Stimulated activated CD8-positive, alpha-beta memory T cell treated with anti-CD3 and anti-CD28 coated beads, Interleukin-12 subunit alpha, Interleukin-12 subunit beta, amount 100 ng/mL, for 4 hours (primary cell): ENCODE measurements at places on chromosomes 2 and 18.

DNA sequence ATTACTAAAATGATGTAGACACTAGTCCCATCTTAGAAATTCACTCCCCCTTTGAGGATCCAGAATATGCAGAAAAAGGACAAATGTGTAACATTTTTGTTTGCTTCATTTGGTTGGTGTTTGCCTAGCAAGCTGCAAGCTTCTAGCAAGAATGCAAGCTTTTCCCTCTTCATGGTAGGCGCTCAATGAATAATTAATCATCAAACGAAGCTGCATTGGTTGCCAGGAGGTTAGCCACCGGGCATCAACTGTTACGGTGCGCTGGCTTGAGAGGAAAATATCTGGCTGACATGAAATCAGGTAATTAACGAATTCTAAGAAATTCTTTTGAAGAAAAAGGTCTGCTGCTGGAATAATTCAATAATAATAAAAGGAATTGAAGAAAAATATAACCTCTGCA, 341.0 kb upstream of the KYNU start:
- no peak for DNase-seq

- DNase-seq, result no peak
Measured at GRCh38 chr2:43317680-43318079, 91.3 kb upstream of the ZFP36L2 start.

DNA sequence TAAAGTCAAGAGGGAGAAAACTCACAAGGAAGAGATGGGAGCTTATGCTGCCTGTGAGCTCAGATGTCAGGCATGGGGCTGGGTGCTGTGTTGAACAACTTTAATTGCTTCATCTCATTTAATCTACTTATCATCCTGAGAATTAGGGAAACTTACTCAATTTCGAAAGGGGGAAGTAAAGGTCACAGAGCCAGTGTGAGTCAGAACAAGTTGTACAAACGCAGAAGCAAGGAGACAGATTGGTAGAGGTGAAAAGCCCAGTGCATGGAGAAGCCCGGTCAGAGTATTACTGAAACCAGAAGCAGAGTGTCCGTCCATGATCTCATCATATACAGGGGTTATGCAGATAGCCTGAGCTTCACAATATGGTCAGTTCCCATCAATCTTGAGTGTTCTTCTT, 281.1 kb upstream of the POU3F3 start:
- no peak for DNase-seq

DNA sequence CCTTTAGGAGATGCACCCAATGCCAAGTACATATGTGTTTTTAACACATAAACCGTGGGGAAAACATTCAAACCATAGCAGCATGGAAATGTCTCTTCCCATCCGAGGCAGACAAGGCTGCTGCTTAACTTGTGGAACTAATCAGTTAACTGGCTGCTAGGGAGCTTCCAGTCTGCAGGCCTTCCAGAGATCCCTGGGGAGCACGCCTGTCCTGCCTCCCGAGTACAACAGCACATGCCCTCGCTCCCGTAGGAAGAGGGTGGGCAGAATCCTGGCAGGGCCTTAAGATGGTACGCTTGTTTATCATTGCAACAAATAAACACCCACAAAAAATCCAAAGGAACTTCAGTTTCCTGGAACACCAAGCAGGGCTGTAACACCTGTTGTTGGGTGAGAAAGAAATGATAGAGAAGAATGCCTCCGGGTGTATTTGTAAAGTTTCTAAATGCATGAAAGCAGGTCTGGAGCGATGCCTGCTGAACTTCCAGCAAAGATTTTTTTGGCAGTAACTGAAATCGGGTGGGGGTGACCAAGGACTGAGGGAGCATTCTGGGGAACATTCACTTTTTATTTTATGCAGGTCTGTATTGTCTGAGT, 56.2 kb downstream of the EDAR start:
- no peak for DNase-seq

GRCh38 chr2:130183512-130184373, 1.7 kb downstream of the MZT2B start:
- no peak for DNase-seq

- DNase-seq, result no peak
Measured at GRCh38 chr2:208799397-208799796, 392.8 kb downstream of the PTH2R start.

DNA sequence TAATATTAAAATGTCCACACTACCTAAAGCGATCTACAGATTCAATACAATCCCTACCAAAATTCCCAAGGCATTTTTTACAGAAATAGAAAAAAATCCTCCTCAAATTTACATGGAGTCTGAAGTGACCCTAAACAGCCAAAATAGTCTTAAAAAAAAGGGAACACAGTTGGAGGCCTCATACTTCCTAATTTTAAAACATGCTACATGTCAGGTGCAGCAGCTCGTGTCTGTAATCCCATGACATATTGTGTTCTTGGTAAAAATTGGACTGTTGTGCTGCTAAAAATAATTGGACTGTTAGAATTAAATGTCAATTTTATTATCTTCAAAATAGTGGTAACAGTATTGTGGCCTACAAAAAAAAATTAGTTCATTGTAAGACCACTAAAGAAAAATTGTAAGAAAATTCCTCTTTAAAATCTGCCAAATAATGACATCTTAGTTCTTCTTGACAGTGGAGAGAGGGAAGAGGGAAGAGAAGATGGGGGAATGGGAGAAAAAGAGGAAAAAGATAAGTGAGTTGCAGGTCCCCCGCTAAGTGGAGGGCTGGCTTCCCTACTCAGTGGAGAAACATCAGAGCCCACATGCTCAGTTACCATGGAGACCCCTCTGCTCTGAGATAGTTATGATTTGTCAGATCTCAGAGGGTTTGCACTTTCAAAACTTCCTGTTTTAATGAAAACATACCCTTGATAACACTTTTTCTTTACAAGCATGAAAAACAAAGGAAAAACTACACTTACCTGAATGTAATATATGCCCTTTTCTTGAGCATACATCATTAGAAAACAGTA, 46.5 kb downstream of the UNC50 start:
- DNase-seq, result no peak

DNA sequence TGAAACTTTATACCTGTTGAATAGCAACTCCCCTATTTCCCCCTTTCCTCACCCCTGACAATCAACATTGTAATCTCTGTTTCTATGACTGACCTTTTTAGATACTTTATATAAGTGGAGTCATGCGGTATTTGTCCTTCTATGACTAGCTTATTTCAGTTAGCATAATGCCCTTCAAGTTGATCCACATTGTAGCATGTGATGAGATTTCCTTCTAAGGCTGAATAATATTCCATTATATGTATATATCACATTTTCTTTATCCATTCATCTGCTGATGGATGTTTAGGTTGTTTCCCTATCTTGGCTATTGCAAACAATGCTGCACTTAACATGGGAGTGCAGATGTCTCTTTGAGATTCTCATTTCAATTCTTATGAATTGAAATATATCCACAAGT, 9.5 kb downstream of the FASTKD2 start:
- no peak for DNase-seq

GRCh38 chr2:58798676-58799208, 557.6 kb upstream of the FANCL start:
- DNase-seq, result no peak

- no peak for DNase-seq
Measured at GRCh38 chr2:100875516-100876230, 55.7 kb downstream of the NPAS2 start.

GRCh38 chr18:55634545-55634944, 46.6 kb upstream of the TCF4 start:
- no peak for DNase-seq

DNA sequence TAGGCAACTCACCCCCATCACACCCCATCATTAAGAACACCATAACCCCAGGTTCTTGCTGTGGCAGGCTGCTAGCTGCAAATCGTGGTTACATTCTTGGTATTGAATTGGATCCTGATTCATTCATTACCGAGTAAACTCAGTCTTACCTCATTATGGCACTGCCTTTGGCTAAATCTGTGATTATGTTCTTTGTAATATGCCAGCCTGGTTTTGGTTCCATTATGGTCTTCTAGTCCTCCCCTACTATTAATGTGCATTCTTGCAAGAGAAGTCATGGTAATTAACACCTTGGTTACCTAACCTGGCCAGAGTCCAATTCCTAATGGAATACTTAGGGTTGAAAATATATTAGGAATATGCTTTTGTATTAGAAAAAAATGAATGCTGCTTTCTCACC, 258.9 kb upstream of the APCDD1 start:
- no peak for DNase-seq

DNA sequence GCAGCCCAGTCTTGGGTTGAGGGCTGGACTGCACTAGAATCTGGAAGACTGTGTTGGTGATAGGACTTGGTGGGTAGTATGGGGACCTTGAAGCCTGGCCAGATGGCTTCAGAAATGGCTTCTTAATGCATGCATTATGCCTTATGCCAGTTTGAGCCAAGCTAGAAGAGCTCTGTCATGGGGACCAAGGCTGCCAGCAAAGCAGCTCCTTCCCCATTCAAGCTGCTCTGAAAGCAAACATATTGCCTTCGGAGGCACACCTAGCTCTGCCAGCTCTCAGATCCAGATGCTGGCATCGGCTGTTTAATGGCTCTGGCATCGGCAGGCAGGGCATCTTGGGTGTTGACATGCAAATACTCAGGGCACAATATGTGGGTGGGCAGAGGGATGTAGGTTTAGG, 59.0 kb upstream of the IGFBP5 start:
- DNase-seq, result no peak

DNA sequence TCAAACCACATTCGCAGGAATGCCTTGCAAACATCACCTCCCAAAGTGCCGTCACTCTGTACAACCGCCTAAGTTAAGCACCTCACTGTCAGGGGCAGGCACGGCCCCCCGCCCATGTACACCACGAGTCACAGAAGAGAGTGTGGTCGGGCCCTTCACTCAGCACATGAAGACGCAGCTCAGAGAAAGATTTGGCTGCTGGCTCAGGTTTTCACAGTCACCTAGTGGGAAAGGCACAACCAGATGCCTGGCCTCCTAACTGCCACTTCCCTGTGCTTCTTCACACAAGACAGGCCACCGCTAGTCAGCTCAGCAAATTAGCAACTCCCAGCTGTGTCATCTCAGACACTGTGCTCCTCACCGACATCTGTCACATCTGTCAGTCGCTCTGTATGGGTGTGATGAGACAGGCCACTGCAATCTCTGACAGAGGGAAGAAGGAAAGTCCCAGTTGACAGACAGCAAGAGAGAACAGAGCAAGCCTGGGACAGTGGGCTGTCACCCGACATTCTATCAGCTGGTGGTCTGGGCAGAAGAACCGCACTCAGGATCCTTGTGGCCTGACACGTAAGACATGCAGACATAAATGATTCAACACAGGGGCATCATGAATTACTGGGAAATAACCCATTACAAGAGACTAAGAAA, 60.8 kb downstream of the CRACDL start:
- DNase-seq, result no peak

- DNase-seq, result no peak
Measured at GRCh38 chr18:59721211-59721610, 24.0 kb upstream of the CCBE1 start.

DNA sequence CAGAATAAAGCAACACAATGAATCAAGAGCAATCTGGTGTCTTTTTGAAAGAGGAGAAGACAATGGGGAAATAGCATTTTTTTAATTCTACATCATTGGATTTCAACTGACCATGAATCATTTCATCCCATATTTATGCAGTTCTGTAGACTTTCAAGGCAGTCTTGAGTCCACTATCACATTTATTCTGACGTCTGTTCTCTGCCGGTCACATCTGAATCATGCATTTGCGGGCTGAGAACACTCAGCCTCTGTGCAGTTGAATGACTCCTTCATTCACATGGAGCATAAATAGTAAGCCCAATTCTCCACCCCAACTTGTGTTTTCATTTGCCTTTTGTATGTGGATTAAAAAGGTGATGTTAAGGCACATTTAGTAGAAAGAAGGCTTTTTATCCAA, 128.2 kb downstream of the AKAIN1 start:
- no peak for DNase-seq

DNA sequence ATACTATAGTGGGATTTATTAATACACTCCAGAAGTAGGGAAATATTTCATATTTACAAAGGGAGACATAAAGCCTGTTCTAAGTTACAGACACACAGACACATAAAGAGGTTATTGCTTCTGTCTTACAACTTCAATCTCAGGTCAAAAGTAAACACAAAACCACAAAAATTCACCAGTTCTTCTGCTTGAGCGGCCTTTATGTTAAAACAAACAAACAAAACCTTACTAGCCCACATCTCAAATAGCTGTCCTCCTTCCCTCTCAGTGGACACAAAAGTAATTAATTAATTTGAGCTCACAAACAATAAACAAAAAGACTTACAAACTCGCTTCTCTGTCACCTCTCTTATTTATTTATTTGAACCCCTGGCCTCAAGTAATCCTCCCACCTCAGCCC, 1.5 kb upstream of the ASNSD1 start:
- DNase-seq, result no peak

- DNase-seq, result no peak
Measured at GRCh38 chr2:12223732-12224131, 477.3 kb downstream of the LPIN1 start.

- no peak for DNase-seq
Measured at GRCh38 chr18:74996055-74996454, 212.9 kb downstream of the PTGR3 start.

GRCh38 chr2:217160978-217161973, 301.4 kb upstream of the TNP1 start:
- DNase-seq, result no peak

- no peak for DNase-seq
Measured at GRCh38 chr2:27916293-27916995, 25.9 kb downstream of the BABAM2 start.

- DNase-seq, result no peak
Measured at GRCh38 chr2:158321264-158321663, 135.3 kb downstream of the CCDC148 start.

DNA sequence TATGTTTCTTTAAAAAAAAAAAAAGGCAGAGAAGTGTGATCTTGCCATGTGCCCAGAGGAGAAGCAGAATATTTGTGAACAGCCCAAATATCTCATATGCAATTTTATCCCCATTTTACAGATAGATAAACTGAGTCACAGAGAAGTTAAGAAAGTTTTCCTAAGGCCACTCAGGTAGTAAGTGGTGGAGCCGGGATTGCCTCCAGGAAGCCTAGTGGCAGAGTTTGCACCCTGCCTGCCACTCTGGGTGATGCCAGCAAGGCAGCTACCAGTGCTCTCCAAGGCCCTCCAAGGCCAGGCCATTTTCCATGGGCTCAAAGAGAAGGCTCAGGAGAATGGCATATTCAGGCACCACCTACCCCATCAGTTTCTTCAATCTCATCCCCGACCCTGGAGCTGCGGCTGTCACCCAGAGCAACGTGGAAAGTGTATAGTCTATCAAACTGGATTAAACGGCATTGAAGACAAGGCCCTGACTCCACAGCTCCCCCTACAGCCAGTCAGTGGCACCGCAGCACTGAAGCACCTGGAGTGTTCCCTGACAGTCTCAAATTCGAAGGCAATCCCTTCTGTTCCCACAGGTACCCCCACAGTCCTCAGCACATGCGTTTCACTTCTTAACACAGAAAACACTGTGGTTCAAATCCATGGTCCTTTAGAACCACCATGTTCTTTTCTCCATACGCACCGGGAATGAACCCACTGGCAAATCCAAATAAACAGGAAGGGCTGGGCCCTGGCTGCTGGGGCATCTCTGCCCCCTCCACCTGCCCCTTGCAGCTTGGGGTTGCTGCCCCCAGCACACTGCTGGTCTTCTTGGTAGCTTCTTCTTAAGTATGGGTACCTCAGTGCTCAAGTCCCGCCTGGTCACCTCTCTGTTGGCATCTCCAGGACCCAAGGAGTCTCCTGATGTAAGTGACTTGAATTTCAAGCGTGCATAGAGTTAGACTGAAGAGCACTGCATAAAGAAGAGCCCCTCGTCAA, 175.3 kb downstream of the INHBB start:
- no peak for DNase-seq
